ENCODE measurements at places on chromosomes 7 and 10.

DNA sequence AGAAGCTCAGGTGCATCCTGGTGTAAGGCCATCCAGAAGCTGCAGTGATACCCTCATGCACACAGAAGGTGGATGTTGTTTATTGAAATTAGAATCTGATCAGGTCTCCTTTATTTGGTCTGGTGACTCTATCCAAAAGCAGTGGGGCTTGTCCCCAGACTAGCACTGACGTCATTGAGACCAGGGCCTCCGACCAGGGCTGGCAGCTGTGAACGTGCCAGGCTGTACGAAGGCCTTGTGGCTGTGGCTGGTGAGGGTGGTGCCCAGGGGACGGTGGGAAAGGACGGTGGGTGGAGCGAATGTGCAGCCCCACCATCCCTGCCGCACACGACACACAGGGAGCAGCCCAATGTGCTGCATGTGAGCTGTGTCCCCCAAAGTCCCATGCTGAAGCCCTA, 160.0 kb downstream of the ADARB2 start:
- no peak for DNase-seq

- DNase-seq: no peak
These were observed 263.7 kb downstream of the SORCS3 start for GRCh38 chr10:104904753-104905323.

DNA sequence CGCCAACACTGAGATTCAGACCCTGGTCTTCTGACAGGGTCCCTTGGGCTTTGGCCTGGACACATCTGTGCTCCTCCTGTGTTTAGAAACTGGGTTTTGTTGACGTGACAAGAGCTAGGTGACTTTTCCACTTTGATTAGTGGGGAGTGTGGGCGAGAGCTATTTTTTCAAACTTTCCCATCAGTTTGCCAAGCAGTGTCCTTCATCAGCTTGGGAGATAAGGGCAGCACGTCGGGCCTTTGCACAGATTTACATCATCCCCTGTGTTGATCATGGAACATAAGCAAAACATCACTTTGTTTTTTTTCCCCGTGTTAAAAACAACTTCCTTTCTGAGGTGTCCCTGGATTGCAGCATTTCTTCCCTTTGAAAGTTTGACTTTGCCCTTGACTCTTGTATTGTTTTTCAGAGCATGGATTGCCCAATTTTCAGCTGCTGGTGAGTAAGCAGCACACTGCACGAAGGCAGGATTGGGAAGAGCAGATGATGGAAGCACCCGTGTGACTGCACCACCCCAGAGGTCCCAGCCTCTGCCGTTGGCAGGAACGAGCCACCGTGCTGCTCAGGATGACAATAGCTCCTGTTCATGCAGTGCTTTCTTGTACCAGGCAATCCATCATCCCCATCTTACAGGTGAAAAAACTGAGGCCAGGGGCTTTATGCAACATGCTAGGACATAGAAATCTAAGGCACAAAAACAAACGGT, 6.4 kb upstream of the IGFBP1 start:
- no peak for DNase-seq

DNA sequence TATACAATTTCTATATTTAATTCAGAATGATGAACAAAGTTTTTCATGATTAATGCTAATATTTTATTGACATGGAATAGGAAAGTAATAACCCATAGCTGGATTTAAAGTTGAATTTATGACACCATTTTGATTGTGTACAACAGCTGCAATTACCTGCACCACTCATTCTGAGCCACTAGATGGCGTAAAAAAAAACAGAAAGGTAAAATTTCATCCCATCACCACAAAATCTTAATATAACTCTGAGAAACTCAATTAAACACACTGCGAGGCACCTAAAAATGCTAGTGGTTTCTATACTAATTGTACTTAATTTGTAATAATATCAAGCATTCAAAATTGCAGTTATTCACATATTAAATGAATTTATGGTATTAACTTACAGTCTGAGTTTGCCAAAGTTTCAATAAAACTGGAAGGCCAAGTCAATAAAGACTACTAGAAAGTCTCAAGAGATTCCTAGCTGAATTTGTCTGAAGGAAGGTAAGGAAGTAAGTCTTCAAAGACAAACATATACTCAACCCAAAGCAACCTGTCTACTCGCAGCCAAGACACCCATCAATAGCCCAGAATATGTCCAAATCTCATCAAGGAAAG, 182.5 kb downstream of the SKAP2 start:
- DNase-seq: no peak

DNA sequence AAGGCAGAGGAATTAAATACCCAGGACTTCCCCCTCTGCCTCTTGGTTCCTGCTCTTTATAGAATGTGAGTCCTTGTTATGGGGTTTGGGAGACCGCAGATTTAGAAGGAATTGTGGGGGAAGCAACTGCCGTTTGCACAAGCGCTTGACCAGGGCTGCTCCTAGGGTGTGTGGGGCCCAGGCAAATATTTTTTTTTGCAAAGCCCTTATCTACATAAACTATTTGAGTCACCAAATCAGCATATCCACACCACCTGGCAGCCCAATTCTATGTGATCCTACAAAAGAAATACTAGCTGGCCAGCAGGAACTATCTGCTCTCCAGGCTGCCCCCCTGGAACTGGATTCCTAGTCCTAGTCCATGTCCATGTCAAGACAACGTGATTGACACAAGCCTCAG, 33.4 kb upstream of the YAE1 start:
- no peak for DNase-seq

DNA sequence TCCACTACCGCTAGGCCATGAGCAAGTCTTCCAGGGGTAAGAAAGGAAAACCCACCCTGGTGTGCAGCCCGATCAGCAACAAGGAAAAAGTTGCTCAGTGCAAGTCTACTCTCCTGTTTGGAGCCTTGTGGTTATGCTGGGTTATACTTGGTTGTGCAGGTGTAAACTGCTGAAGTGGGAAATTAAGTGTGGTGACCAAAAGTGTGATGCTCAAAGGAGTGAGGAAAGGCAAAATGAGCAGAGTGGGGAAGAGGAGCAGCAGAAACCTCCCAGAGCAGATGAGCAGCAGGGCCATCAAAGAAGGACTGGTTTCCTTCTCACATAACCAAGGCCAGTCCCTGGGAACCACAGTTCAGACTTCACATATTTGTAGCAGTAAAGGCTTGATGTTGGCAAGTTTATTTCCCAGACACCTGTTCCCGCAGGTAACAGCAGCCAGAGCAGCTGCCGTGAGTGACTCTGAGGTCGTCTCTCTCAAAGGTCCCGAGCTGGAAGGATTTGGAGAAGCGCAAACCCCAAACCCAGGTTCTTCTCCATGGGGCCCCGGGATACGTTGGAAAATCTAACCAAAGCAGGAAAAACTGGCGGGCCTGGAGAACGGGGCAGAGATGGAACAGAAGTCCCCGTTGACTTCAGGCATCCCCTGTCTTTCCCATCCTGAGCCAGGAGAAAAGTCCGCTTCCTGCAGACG, 607 bp upstream of the SMO start:
- no peak for DNase-seq

- no peak for DNase-seq
These were observed 1.3 kb upstream of the HOXA5 start for GRCh38 chr7:27144781-27145164.

- DNase-seq: no peak
These were observed 189.3 kb downstream of the PRPF18 start for GRCh38 chr10:13775786-13776775.

DNA sequence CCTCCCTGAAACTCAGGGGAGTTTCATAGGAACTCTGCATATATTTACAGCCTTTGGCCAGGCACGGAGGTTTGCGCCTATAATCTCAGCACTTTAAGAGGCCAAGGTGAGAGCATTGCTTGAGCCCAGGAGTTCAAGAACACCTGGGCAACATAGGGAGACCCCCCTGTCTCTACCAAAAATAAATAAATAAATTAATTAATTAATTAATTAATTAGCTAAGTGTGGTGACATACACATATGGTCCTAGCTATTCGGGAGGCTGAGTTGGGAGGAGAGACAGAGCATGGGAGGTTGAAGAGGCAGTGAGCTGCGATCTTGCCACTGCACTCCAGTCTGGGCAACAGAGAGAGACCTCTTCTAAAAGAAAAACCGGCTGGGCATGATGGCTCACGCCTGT, 9.4 kb upstream of the LEP start:
- no peak for DNase-seq

DNA sequence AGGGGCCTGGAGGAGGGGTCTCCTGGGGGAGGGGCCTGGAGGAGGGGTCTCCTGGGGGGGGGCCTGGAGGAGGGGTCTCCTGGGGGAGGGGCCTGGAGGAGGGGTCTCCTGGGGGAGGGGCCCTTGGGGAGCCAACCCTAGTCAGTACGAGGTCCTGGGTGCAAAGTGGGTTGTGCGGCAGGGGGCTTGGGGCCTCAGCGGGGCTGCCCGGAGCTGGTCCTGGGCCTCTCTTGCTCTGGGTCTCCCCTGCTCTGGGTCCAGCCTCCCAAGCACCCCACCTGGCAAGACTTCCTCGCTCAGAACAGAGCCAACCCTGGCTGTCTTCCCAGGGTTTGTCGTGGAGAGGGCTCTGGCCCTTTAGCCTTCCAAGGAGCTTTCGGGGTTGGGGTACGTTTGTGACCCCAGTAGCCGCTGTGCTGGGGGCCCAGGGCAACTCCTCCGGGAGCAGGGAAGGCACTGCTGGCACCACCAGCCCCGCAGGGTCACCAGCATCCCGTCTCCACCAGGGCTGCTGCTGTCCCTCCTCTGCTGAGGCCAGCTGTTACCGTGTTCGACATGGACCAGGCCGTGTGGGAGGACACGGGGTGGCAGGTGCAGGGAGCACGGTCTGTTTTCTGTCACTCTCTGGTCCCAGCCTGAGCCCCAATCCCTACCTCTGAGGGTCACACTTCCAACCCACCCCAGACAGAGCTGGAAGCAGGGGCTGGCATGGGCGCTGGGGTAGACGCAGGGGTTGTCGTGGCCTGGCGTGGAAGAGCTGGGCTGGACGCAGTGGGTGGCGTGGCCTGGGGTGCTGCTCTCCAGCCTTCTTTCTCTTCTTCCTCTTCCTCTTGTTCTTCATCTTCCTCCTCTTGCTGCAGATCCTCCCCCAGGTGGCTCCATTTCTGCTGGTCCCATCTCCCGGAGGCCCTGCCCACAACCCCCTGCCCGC, 22.8 kb downstream of the PWWP2B start:
- no peak for DNase-seq
